ENCODE measurements at places on chromosomes 12 and 14.

DNA sequence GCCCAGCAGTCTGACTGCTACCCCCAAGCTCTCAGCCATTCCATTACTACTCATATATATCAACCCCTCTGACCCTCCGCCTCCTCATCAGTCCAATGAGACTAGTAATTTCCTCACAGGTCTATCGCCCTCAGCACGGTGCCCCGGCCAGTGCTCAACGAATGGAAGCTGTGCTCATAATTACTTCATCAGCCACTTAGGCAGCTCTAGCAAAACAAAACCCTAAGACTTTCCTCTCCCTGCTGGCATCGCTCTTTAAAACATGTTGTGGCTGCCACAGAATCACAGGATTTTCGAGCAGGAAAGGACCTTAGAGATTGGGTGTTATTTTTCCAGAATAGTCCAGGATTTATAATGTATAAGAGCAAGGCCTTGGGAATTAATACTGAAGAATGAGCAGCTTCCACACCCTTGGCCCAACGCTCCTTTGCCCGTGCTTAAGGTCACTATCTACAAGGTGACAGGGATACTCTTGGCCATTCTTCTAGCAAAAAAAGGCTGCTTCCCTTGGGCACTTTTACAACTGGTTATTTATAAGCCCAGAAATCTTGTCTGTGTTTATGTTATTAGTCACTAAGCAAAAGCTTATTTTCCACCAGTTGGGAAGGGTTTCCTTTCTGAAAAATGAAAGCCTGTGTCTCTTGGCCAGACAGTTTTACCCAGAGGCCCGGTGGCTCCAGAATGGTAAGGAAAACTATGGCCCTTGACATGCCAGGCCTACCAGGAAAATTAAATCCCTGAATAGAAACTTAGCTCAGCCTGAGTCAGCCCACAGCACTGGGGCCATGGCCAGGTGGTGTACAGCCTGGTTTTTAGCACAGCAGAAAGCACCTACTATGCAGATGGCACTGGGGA lies 47.9 kb downstream of the NUAK1 start:
- DNase-seq, result no peak

DNA sequence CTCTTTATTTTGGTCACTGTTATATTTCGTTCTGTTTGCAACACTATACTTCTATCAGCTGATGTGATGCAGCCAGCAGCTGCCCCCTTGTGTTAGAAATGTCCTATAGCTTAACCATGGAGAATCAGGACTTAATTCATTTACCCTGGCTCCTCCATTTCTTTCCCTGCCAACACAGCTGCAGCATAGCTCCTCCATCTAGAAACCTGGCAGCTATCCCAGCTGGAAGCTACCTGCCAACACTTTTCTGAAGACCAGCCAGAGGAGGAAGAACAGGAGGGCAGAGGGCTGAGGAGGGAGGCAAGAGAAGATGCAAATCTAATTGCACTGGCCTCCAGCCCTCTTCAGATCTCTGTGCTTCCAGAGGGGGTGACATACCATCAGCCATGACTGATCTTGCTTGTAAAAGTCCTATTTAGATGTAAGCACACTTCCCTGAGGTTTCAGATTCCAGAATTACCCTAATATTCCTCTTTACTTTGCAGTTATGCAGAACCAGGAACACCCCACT lies 156.8 kb upstream of the TMEM260 start:
- peak; percentile 100 for DNase-seq

GRCh38 chr14:31206536-31207286 lies 882 bp downstream of the HECTD1 start:
- peak; percentile 61 for DNase-seq

DNA sequence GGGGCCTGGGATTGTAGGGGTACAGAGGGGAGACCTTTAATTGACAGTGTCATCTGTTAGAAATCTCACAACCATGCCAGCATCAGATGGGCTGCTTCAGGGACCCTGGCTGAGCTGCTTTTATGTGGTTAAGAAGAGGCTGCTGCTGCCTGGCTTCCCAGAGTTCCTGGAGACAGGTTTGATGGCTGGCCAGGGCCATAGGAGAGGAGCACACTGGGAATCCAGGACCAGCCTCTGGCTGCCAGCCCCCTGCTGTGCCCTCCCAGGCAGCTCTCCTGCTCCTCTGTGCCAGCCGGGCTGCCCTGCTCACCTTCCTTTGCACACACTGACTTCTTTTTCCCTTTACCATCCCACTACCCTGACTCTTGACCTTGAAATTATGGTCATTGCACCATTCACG lies 507 bp upstream of the KRT73 start:
- no peak for DNase-seq

GRCh38 chr12:70895956-70896355 lies 24.6 kb downstream of the PTPRR start:
- DNase-seq, result no peak

DNA sequence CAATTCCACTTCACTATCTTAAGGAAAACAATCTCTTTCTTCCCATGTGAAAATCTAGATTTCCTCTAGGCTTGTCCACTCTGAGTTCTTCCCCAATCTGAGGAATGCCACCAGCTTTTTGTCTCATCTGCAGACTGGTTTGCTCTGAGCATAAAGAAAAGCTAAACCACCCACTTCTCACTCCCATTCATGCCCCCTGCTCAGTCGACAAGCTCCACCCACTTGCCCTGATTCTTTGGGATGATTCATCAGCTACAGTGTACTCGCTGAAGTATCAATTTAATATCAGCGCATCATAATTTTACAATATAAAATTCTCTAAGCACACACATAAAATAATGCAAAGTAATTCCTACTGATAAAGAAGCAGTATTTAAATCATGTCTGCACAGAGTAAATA lies 209.1 kb downstream of the GRIN2B start:
- DNase-seq, result no peak

- peak; percentile 86 for DNase-seq
Measured at GRCh38 chr14:52950898-52951680, at the start of gene FERMT2. FERMT2 (minus strand) TSS chr14:52951050; CDS start chr14:52950568, 482 bp downstream.

DNA sequence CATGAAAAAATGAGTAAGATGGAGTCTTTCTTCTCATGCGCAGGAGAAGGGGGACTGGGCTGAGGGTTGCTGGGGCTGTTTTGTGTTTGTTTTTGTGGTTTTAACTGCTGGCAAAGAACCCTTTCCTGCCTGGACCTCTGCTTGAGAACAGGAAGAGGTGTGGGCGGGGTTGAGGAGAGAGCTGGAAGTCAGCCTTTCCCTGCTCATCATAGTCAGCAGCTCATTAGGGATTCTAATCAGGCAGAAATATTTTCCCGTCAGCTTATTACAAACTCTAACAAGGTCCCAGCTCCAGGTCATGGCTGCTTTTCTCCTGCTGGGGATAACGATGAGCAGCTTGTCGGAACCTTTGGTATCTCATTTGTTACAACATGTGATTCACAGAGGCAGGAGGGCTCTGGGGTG lies 185.0 kb upstream of the NRXN3 start:
- peak; percentile 92 for DNase-seq

GRCh38 chr12:113069149-113069548 lies 12.6 kb downstream of the DTX1 start:
- DNase-seq, result no peak

GRCh38 chr14:95533822-95534221 lies 1.0 kb upstream of the GLRX5 start:
- no peak for DNase-seq
